Uterus (tissue), 4 donors: ENCODE measurements at places on chromosomes 16 and 17. TPM values are rescaled to one million over a fixed set of nuclear protein-coding genes. Genes with fewer than 3 reads are reported as not detected.

- H3K36me3 ChIP-seq: no peaks in the 10 kb centered on the region
- H3K27me3 ChIP-seq: no peaks in the 10 kb centered on the region
- no peak overlapping the region for H3K27ac ChIP-seq
- H3K4me3 ChIP-seq: no peak overlapping the region
- DNase-seq: no peak
Measured at GRCh38 chr17:68534695-68535088, 22.5 kb downstream of the PRKAR1A start.

DNA sequence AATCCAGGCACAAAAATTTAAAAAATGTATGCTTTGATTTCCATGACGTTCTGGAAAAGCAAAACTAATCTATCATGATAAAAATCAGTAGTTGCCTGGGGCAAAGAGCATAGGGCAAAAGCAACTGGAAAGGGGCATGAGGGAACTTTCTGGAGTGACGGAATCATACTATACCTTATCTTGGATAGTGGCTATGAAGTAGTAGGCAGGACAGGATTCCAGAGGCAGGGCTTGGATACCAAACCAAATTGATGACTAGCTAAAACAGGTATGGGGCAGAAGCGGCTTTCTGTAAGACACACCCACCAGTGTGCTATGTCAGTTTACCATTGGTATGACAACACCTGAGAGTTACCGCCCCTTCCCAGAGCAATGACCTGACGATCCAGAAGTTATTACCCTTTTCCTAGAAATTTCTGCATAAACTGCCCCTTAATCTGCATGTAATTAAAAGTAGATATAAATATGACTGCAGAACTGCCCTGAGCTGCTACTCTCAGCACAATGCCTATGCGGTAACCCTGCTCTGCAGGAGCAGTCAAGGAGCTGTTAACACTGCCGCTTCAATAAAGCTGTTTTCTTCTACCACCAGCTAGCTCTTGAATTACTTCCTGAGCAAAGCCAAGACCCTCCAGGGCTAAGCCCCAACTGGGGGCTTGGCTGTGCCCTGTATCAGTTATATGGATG lies 56.7 kb downstream of the CFDP1 start:
- no peaks in the 10 kb centered on the region for H3K36me3 ChIP-seq
- no peaks in the 10 kb centered on the region for H3K4me1 ChIP-seq
- H3K4me3 ChIP-seq: no peak overlapping the region
- no peak overlapping the region for H3K27ac ChIP-seq
- no peaks in the 10 kb centered on the region for H3K27me3 ChIP-seq
- no peak for DNase-seq

DNA sequence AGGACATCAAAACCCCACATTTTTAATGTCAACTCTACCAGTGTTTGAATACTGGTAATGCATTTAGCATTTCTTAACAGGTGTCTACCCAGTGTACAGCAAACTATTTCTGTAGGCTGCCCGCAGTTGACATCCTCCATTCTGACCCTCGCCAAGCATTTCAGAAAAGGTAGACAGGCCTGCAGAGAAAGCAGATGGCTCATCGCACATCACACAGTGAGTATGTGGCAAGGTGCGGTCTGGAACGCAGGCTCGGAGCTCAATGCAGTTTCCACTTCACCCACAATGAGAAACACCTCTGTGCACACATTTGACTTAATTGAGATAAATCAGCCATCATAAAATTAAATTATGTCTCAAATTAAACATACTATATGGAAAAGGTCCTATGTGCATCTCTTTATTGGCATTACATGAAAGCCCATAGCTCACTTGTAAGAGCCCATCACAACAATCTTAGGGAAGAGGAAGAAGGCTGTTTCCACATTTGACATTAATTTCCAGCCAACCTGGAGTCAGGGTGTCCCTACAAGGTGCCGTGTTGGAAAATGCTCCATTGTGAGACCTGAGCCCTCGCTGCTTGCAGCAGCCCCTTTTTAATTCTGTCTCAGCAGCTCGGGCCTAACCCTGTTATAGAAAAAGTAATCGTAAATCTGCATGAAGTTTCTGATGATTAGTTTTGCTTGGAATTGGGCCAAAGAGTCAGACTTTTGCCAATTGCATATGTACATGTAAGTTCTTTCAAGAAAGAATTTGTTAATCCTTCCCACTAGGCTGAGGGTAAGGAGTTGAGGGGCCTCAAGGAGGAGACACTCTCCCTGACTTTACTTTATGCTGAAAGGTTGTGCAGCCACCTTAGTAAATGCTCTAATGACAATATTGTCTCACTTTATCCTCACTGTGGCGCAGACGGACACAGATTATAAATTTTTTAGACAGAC lies 378.7 kb upstream of the DYNLRB2 start:
- H3K36me3 ChIP-seq: no peaks in the 10 kb centered on the region
- no peaks in the 10 kb centered on the region for H3K4me1 ChIP-seq
- H3K4me3 ChIP-seq: no peak overlapping the region
- no peaks in the 10 kb centered on the region for H3K27me3 ChIP-seq
- no peak for DNase-seq

TMED6 gene
- not detected for total RNA-seq
